GM19239 (cell line): ENCODE measurements at places on chromosomes 13 and 19.

- no peak for DNase-seq
Measured at GRCh38 chr13:78478183-78478582, 125.2 kb downstream of the POU4F1 start.

DNA sequence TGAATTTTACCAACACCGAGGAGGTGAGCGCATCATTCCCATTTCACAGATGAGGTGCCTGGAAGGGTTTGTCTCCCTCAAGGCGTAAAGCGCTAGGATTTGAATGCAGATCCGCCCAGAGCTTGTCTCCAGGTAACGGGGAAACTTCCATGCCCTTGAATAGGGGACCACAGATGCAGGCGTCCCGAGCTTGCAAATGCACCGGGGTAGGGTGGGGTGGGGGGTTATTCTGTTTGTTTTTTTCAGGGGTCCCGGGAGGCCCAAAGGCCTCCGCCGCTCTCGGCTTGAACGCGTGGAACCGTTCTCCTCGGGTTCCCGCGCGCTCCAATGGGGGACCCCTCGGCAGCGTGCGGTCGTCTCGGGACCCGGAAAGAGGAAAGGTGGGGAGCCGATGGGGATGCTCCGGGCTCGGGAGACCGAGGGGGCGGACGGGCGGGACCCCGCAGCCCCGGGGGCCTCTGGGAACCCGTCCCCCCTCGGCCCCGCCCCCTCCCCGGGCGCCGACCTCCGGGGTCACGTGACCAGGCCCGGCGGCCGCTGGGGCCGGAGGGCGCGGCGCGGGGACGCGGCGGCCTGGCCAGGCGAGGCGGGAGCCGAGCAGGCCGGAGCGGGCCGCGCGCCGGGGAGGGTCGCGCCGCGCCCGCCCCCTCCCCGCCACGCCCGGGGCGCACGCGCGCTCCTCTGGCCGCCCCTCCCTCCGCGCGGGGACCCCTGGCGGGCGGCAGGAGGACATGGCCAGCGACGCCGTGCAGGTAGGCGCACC, at the start of gene PKN1:
TSS of gene PKN1 (plus strand) at position 516 of the 763 bp plus-strand sequence. CDS start at position 732, 216 bp downstream.
- DNase-seq = peak; percentile 78

GRCh38 chr19:53158119-53158656, 665 bp downstream of the ZNF347 start:
- no peak for DNase-seq

- DNase-seq = no peak
Measured at GRCh38 chr13:32548837-32549236, 10.2 kb upstream of the N4BP2L2 start.

GRCh38 chr19:42132030-42132628, at the start of gene POU2F2:
Gene POU2F2, minus strand, starts transcription at chr19:42132446. Its CDS starts 35 bp downstream, at chr19:42132411.
- DNase-seq = no peak

DNA sequence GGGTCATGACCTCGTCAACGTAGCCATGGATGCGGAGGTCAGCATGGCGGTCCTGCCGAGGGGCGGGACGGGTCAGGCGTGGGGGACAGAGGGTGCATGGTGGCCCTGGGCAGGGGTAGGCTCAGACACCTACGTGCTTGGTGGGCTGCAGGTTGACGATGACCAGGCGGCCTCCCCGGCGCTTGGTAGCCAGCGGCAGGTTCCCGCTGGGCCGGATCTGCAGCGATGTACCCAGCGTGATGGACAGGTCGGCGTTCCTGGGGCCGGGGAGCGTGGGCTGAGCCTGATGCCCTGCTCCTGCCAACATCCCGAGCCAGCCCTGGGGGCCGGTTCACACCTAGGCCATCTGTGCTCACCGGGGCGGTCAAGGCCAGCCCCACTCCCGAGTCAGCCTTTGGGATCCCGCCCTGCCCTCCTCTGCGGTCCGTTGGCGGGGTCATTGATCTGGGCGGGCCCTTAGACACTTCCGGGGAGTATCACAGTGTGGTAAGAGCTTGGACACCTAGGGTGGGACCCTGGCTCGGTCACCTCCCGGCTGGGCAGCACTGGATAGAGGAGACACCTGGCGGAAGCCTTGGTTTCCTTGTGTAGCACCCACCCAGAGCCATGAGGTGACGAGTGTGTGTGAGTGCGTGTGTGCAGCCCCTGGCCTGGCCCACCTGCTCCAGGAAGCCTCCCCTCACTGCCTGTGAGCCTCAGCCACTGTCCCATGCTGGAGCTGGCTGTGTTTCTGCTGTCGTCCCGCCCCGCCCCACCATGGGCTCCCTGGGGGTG, 7.3 kb downstream of the SIRT6 start:
- DNase-seq = no peak

- DNase-seq = no peak
Measured at GRCh38 chr13:110097013-110097412, 209.9 kb downstream of the COL4A1 start.

DNA sequence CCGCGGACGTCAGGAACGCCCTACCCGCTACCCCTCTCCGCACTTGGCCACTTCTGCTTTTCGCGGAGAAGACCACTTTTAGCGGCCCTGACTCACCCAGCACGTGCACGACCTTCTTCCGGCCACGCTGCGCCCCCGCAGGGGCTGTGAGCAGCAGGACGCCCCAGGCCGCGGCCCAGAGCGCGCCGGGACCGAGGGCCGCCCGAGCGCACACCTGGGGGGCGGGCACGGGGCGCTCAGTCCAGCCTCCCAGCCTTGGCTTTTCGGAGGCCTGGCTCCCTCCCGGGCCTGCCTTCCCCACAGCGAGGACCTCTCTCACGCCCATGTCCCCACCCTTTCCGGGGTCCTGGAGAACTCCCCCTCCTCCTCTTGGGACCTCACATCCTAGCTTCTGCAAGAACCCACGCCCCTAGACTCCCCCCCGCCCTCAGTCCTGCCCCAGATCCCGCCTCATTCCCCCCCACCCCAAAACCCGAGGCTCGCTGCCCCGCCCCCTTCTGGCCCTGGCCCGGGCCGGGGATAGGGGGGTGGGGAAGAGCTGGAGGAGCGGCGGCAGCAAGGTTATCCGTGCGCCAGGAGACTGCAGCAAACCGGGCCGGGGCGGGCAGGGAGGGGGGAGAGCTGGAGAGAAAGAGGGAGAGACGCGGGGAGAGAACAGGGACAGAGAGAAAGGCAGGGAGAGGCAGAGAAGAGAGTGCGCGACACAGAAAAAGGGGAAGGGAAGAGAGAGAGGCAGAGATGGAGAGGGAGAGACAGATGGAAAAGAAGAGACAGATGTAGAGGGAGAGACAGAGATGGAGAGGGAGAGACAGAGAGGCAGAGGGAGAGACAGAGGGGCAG, 11.5 kb downstream of the TM6SF2 start:
- no peak for DNase-seq

DNA sequence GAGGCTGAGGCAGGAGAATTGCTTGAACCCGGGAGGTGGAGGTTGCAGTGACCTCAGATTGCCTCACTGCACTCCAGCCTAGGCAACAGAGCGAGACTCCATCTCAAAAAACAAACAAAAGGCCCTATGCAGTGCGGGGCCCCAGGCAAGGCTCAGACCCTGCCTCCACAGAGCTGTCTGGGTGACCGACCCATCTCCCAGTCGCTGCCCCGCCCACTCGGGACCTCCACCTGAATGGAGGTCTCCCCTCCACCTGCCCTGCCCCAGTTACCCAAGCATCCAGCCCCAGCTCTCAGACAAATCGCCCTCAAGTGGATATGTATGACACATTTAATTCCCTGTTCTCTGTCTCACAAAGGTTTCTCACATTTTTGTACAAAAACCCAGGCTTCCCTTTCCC, 2.2 kb upstream of the GARIN5B start:
- DNase-seq = no peak

GRCh38 chr19:52171321-52172169, at the start of gene ZNF836:
Gene ZNF836, minus strand, starts transcription at chr19:52171621. Its CDS starts 3,549 bp downstream, at chr19:52168072.
- DNase-seq = peak; percentile 79

GRCh38 chr13:111476197-111476596, 155.8 kb downstream of the TEX29 start:
- no peak for DNase-seq

DNA sequence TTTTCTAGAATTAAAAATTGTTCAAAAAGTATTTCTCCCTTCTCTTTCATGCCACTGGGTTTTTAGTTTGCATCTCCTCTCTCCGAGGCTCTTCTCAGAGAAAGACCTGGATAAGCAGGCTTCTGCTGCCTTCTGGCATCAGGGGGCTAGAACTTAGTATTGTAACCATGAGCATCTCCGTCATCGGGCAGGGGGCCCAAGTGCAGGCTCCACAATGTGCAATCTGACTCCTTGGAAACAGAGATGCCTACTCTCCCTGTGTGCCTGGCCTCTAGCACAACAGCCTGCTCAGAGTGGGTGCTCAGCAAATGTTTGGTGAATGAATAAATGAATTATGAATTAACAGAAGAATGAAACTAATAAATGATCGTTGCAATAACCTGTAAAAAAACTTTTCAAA, 45.6 kb upstream of the MTIF3 start:
- DNase-seq = no peak

DNA sequence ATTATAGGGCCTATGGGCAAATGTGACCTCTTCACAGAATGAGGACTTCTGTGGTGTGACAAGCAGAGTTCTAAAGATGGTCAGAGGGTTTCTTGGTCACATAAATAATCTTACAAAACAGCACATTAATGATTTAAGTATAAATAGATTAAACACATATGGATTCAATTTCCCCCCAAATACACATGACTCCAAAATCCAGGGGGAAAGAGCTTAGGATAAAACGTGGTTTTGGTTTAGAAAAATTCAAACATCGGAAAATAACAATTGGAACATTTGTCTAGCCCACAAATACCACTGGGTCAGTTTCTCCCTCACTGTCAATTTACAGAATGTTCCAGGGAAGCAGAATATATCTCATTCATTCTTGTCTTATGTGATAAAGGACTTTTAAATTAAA, 283.1 kb downstream of the COG6 start:
- DNase-seq = no peak

GRCh38 chr19:45668342-45668871, 386 bp downstream of the GIPR start:
- no peak for DNase-seq

GRCh38 chr13:41694545-41695301, 237.4 kb downstream of the RGCC start:
- DNase-seq = peak; percentile 7

GRCh38 chr19:58551577-58552471, 3.1 kb downstream of the CHMP2A start:
- DNase-seq = no peak

DNA sequence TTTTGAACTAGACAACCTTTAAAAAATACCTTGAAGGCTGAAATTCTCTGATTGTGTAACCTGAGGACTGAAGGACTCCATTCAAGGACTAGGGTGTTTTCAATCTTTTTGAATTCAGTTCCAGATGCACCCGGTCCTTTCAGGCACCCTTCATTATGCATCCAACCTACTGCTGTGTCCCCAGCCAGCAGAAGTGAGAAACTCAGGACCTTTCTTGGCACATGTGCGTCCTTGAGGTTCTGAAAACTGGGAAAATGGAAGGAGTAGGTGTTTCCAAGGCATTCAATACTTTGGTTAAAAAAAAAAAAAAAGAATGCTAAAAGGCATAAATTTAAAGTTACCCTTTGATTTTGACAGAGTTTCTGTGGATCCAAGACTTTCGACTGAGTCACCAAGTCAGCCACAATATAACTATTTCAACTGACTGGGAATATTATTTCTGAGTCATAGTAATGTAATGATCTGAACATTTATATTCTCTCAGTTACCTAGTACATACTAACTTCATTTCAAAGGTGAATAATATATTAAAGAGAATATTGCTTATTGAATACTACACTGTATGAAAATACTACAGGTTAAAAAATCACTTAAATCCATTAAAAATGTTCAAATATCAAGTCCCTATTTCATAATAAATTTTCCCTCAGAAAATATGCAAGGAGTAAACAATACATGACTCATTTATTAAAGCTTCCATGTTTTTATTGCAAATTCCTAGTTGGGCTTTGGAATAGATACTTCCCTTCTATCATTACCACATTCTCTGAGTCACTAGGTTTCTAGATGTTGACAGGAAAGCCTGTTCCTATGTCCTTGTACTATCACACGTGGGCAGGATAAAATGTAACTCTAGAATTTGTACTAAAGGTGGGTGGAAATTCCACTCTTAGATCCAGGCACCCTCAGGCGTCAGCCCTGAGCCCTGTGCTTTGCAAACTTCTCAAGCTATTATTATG, 2.4 kb upstream of the ITGBL1 start:
- DNase-seq = no peak

DNA sequence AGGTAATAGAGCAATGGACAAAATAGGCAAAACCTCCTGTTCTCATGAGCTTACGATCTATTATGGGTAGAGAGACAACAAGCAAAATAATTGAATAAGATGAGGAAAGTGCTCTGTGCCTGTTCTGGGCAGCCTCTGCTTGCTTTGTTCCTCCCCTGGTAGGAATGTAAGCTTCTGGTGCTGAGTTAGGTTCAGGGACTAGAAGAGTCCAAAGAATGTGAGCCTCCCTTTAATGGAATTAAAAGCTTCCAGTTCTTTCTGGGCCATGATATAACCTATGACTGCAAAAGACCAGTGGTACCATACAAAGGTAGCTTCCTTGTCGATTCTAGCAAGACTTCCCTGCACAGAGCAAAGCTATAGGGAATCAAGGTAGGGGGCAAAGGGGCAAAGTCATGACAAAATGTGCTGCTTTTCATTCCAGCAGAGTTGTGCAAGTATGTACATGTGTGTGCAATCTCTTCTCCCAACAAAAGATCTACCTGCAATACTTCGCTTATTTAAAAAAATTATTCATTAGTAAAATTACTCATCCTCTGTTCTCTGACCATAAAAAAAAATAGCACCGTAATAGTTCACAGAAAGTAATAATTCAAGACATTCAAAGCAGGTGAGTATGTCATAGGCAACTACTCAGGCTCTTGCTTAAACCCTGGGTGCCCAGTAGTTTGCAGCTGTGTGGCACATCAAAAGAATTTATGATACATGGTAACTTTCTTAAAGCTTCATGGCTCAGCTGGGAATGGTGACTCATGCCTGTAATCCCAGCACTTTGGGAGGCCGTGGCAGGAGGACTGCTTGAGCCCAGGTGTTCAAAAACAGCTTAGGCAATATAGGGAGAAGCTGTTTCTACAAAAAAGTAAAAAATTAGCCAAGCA, 21.4 kb downstream of the ACOD1 start:
- DNase-seq = no peak

DNA sequence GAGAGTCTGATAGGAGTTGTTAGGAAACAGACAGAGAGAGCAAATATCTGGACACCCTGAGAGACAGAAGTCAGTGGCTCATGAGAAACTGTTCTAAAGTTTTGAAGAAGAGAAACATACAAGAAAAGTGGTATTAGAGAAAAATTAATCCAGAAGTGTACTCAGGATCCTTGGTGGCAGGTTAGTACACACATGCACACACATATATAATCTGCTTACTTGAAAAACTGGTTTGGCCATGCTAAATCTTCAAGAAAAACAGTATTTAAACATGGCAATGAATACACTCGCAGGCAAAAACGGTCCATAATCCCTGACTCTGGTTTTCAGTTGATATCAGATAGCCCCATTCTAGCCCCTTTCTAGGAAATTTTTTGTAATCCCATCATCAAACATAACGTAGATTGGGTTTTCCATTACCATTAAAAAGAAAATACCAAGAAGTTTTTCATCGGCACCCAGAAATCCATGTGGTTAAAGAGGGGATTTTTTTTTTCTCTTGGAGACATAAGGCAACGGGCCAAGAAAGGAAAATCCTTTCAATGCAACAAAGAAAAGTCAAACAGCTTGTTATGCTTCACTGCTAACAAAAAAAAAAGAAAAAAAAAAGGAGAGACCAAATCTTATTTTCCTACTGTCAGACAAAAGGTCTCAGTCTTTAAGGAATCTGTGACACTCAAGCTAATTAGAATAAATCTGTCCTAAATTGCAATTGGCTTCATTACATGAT, 178.0 kb upstream of the MIR17HG start:
- DNase-seq = no peak

- no peak for DNase-seq
Measured at GRCh38 chr19:4233282-4233853, 4.0 kb downstream of the EBI3 start.
